ENCODE measurements at places on chromosomes 6 and 20.
A peak's percentile ranks its signal among the peaks of the same experiment; 100 is the strongest.

DNA sequence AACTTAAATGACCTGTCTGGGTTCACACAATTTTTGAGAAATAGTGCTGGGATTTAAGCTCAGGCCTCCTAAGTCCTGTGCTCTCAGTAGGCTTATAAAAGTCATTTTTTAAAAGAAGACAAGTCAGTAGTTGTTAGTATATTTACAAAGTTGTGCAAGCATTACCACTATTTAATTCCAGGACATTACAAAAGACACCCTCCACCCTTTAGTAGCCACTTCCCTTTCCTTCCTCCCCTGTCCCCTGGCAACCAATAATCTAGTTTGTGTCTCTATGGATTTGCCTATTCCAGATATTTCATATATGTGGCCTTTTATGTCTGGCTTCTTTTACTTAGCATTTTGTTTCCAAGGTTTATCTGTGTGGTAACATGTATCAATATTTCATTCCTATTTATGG, 37.6 kb downstream of the HMGN3 start:
- no peak for DNase-seq

DNA sequence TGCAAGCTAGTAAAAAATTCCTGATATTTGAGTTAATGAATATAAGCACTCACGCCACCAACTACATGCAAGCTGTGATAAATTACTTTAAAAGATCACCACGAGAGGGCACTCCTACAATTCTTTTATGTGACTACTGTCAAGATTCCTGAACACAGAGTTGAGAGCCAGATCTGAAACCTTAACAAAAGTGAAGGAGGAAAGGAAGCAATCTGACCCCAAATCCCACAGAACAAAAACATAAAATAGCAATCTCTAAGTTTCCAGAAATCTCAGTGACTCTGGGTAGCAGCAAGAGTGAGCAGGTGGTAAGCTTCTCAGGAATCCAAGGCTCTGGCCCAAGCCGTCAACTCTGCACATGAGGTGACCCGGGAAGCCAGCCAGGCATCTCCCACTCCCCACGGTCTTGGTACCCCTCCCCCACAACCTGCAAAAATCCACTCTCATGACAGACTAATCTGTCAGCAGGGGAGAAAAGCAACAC, 55.1 kb downstream of the STAU1 start:
- no peak for DNase-seq

DNA sequence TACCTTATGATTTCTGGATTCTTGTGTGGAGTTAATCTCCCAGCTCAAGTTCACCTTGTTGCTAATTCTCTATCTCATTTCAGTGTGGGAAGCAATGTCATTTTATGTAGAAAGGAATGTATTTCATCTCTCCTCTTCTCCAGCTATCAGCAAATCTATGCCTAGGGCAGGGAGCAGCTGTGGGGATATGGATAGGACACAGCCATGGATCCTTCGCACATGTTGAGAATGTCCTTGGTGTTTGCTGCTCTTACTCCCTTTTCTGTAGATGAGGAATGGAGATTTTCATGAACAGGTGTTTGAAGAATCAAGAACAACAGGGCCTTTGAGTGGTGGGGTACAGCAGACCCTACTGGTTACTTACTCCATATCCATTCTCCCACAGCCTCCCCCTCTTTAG, 182.0 kb downstream of the UST start:
- DNase-seq = no peak

- peak; percentile 86 for DNase-seq
Measured at GRCh38 chr6:35688605-35689322, at the start of gene FKBP5. FKBP5 (minus strand) TSS chr6:35688915; CDS start chr6:35642824, 46,091 bp downstream.

DNA sequence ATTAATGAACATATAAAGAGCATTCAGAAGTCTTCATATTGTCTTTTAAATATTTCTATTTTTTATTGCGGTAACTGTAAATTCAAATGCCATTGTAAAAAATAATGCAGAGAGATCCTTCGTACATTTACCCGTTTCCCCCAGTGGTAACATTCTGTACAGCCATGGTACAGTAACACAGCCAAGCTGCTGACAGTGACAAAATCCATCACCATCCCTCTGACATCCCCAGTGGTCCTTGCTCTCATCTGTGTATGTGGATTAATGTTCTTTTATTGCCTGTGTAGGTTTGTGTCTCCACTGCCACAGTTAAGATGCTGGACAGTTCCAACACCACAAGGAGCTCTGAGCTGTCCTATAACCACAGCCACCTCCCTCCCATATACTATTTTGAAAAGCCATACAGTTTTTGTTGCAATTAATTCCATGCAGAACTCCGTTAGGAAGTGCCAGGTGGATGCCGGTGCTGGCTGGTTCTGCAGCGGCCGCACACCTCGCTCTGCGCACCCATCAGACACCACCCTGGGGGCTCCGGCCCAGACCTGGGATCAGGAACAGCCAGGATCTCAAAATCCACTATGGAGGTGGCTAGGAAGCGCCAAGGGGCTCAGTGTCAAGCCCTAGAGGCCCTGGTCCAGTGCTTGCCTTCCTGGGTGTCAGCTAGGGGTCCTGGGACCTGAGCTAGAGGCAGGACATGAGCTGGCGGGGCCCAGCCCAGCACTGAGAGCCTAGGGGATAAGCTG, 93.1 kb upstream of the PMEPA1 start:
- no peak for DNase-seq

DNA sequence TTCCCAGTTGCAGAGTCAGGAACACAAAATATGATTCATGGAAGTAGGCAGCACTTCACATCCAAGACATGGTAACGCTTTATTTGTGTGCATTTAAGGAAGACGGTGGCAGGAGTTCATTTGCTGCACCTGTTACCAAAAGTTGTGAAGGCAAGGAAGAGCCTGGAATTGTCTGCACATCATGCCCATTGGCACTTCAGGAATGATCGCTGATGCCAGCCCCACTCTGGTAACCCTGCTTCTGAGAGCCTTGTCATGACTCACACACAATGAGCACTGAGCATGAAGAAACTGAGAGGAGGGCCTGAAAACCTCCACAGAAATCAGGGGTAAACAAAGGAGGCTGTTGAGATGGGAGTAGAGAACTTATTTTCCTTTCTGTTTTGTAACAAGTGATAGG, 181.1 kb downstream of the RPS12 start:
- DNase-seq = no peak

- no peak for DNase-seq
Measured at GRCh38 chr20:10376270-10377075, 57.5 kb downstream of the MKKS start.

DNA sequence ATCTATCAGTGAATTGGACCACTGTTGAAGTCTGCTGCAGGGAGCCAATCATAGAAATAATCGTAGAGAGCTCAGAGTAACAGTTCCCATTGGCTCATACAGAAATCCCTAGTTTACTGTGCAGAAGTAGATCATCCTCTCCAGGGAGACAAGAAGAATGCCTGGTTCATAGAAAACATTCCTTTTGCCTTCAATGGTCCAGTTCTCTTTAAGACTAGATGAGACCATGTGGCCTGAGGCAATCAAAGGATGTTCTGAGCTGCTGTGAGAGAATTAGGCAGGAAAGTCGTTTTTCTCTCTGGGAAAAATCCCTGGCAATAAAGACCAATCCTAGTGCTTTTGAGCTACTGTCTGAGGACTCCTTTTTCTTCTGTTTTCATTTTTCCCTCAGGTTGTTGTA, 208.4 kb downstream of the CENPW start:
- no peak for DNase-seq

GRCh38 chr6:133889557-133890403, 867 bp downstream of the TCF21 start:
- no peak for DNase-seq

- no peak for DNase-seq
Measured at GRCh38 chr6:137706083-137706750, 160.8 kb upstream of the TNFAIP3 start.

DNA sequence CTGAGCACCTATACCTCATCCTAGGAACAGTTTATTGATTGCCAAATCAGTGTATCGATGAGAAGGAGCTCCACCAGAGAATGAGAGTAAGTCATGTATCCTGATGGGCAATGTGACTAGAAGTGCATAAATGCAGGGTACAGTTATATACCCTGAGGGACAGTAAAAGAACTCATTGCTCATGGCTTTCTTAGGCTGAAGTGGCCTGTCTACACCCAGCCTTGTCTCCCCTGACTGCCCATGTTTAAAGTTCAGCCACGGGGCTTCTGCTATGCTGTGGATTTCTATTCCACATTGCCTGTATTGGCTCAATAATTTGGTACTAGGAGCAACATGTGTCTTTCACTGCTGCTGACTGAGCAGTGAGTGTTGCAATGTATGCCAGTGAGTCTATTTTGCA, 400.4 kb upstream of the IMPG1 start:
- no peak for DNase-seq

GRCh38 chr6:71194724-71195123, 93.9 kb upstream of the OGFRL1 start:
- DNase-seq = no peak

- no peak for DNase-seq
Measured at GRCh38 chr6:139452148-139452876, 77.9 kb upstream of the CITED2 start.

DNA sequence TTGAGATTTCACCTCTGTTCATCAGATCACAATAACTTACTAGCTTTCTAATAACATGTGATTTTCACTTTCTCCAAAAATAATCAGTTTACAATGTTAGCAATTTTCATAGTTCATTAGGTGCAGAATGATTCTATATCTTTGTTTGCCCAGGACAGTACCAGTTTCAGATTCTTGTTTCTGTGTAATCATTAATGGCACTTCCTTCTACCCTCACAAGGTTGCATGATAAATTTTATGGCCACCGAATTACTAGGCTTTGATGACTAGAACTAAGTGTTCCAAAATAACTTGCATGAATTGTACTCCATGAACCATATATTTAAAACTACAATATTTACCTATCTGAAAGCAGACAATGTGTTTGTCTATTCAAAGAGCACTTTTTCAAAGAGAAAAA, 442.3 kb downstream of the EPHA7 start:
- no peak for DNase-seq

- peak; percentile 58 for DNase-seq
Measured at GRCh38 chr6:27374824-27375612, 13.5 kb upstream of the ZNF391 start.

DNA sequence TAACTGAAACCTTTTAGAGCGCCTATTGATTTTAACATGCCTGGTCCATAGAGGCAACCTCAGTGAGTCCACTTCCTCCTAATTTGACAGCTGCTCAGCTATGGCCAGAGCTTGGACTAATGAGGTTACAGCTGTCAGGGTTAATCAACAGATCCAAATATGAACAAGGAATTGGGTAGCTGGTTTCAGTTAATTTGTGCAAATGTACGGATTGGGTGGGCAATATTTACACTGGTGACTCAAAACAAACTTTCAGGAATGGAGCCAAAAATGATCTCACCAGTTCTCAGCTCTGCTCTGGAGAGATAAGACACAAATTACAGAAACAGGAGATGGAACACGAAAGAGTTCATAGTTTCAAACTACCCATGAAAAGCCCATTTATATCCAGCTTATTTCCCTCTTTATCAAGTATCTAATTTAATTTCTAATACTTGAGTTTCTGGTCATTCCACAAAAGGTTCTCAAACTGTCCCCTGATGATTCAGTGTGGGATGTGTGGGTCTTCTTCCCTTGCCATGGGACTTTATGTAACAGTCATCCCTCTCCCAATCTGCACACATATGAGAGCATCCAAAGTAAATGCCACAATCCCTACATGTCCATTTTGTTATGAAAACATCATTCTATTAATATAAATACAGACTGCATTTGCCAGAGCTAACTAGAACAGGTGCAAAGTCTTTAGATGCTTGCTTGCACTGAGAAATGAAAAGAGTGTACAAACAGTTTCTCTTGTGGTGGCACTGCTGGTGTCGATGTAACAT, 149.9 kb downstream of the RPS12 start:
- no peak for DNase-seq

DNA sequence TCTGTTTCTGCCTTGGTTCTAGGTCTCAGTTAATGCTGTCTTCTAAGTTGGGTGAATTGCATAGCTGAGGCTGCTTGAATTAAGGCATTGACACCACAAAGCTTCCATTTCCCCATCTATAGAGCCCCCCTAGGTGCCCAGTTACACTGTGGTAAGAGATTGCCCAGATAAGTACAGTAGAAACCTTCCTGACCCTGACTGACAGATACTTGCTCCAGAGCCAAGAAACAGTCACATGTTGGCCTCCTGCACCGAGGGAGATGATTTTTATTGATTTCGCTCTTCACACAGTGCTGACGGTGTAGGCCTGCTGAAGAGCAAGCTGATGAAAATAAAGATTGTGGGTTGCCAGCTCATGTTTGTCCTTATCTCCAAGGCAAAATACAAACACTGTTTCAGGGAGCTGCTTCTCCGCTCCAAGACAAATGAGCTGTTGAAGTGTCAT, 67.9 kb downstream of the TRMT11 start:
- no peak for DNase-seq

GRCh38 chr20:54122189-54122588, 51.6 kb downstream of the CYP24A1 start:
- no peak for DNase-seq

- DNase-seq = no peak
Measured at GRCh38 chr6:35089935-35090505, 51.1 kb downstream of the TCP11 start.

- no peak for DNase-seq
Measured at GRCh38 chr6:139443231-139444112, 69.0 kb upstream of the CITED2 start.

- DNase-seq = peak; percentile 11
Measured at GRCh38 chr6:15444881-15445280, 199.0 kb downstream of the JARID2 start.

DNA sequence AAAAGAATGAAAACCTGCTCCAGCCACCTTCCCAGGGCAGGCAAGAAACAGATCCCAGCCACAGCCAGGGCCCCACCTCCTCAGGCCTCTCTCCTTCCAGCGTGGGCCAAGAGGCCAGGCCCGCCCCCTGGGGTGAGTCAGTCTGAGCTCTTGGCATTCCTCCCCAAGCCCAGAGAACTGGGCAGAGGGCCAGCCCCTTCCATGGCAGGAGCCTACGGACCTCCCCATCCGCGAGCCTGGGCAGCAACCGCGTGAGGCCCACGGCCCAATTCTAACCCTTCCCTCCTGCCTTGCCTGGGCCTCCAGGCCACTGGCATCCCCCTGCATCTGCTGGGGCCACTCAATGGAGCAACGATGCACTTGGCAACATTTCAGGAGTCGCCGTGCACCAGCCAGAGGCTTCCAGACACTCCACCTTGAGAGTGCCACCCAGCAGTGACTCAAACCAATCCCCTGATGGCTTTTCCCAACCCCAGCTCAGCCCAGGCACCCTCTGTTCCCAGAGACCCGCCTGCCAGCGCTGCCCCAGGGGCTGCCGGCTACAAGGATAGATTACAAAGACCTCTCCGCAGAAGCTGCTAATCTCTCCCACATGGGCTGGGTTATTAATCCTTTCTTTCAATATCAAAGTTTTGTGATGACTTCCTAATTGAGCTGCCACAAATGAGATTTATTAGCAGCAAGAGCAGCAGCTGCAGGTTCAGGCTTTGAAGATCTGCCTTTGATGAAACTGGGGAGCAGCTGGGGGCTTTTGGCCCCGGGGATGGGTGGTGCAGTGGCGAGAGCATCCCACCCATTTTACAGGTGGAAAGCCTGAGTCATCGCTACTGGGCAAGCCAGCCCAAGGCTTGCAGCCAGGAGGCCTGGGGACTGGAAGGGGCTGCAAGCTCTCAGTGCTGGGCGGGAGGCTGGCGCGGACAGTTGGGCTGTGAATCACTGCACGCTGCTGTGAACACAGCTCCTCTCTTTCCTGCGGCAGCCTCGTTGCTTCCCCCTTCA, 85.7 kb downstream of the NFATC2 start:
- no peak for DNase-seq

Measured in activated gamma-delta T cell treated with Interleukin-2 at 50 U/mL for 16 hours (primary cell).